ENCODE measurements at places on chromosomes 7 and 10.

DNA sequence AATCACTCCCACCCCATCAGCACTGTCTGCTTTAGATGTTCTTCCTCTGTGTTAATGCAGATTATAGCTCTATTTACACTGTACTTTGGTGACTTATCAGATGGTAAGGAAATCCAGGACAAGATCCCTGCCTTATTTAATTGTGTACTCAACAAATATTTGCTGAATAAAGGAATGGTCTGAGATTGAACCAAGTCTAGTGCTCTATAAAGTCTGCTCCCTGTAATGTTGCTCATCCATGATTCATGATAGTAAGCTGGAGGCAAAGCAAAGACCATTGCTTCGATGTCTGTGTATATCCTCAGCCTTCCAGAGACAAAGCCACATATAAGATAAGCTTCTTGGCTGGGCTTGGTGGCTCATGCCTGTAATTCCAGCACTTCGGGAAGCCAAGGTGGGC is 33.5 kb downstream of the PLCE1 start:
- DNase-seq: no peak

DNA sequence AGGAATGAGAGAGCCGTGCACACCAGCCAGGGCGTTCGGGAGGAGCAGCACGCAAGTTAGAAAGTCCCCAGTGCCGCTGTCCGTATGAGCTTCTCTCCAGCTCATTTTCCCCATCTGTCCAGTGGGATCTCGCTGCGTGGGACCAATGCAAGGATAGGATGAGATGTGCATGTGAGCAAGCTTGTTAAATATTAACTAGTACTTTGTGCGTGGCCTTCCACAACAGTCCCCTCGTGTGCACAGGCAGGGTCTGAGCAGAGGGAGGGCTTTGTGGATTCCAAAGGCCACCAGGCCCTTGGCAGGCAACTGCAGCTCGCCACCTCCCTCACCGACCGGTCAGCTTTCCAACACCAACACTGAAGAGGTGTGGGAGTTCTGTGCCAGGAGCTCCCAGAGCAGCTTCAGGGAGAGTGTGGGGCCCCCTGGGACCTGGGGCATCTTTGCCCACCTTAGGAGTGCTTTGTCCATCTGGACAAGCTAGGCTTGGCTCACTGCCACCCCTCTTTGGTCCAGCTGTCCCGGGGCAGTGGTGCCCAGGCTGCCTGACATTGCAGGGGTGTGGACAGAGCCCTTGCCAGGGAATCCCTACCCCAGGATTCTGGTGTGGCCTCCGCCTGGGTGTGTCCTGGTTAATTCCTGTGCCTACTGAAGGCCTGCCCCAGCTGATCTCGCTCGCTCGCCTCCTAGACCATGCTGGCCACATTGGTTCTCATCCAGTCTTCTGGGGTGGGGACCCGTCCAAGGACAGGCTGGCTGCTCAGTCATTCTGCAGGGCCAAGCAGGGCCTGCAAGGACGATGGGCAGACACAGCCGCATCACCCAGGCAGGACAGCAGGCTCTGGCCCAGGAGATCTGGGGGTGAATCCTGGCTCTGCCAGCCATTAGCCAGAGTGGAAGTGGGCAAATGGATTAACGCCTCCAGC is 5.3 kb downstream of the FAM20C start:
- no peak for DNase-seq

- DNase-seq: no peak
Measured at GRCh38 chr10:51445588-51445987, 253.8 kb downstream of the CSTF2T start.

- DNase-seq: no peak
Measured at GRCh38 chr10:11756766-11757315, 14.7 kb downstream of the ECHDC3 start.

- DNase-seq: no peak
Measured at GRCh38 chr10:128245026-128245425, 118.8 kb upstream of the MKI67 start.

DNA sequence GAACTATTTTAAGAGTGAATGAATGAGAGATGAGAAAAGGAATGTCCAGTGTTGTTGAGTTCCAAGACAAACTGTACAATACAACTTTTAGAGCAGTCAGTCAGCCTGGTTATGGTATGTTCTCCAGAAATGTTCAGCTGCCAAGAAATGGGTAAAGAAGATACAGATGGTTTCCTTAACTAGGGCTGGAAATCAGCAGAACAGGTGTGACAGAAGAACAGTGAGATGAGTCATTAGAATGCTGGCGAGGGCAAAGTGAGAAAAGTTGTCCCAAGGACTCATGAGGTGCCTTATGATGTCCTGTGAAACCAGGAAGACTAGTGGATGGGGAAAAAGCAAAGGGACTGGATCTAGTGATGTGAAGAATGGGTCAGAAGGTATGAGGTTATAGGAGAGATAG is 20.8 kb upstream of the SEPTIN7 start:
- DNase-seq: no peak

DNA sequence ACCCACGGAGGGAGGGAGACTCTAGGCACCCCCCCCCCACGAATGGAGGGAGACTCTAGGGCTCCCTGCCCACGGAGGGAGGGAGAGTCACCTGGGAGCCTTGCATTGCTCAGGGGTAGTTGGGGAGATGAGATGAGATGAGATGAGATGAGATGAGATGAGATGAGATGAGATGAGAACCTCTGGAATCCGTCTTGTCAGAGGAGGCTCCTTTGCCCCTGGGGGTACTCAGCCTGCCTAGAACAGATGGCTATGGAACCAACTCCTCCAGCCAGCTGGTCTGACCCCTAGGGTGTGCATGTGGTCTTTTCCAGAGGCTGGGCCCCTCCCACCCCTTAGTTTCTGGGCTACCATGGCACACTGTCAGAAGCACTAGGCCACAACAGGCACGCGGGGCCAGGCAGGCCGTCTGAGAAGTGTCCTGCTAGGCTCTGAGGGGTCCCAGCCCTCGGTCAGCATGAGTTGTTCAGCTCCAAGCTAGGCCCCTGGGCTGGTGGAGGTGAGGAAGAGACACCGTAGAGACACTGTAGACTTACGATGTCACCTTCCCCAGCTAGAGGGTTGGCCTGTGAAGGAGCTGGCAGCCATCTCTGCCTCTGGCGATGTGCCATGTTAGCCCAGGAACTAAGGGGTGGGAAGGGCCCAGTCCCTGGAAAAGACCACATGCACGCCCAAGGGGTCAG is 8.8 kb downstream of the TSPAN15 start:
- no peak for DNase-seq

- no peak for DNase-seq
Measured at GRCh38 chr7:105462765-105463420, 59.2 kb downstream of the PUS7 start.

DNA sequence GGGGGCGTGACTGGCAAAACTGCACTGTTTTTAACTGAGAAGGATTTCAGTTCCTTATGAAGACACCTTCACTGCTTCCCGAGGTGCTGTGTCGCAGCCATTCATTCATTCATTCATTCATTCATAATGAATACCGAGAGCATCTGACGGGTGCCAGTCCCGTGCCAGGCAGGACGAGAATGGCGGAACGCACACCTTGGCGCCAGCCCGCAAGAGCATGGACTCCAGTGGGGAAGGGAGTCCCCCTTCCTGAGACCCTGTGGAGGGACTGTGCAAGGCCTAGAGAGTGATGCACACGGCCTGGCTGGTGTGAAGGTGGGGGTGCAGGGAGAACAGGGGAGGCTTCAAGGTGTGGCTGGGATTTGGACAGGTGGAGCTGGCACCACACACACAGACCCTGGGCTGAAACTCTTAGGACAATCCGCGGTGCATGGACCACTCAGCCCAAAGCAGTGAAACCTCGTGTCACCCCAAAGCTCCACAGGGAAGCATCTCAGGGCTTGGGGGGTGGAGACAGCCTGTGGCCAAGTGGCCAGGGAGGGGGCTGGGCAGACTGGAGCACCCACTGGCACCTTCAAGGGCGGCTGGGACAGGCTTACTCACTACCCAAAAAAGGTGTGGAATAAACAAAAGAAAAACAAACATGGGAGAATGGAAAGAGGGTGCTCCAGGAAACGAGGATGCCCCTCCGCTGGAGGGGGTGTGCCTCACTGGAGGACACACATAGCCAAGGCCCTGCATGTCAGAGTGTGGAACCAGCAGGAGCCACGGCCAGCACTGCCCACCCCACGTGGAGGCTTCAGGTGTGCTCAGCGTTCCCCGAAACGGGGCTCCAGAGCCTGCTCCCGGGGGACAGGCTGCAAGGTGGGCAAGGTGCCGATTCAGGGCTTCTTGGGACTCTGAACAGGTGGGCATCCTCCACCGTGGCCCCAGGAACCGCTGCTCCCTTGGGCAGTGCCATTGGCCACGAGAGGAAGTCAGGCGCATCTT is 37.7 kb downstream of the EBF3 start:
- DNase-seq: no peak

- no peak for DNase-seq
Measured at GRCh38 chr7:5005066-5005465, 40.6 kb upstream of the RBAK start.

GRCh38 chr10:60521974-60522405 is 132.3 kb upstream of the ANK3 start:
- DNase-seq: no peak

- no peak for DNase-seq
Measured at GRCh38 chr7:159056737-159057136, 87.9 kb downstream of the VIPR2 start.

- no peak for DNase-seq
Measured at GRCh38 chr10:60043561-60044241, 137.3 kb upstream of the CCDC6 start.

DNA sequence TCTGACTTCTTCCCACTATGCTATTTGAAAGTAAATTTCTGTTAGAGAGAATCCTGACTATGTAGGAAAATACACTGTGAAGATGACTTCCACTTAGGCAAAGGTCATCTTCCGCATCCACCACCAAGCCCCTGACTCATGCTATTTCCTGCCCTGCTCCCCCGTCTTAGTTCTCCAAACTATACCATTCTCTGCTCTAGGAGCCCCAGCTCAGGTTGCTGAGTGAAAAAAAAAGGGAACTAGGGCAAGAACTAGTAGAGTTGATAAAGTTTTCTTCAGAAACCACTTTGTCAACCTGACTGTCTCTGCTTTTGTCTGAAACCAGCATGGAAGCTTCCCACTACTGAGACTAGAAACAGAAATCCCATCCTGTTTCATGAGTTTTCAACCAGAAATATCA is 96.9 kb downstream of the EVX1 start:
- DNase-seq: no peak

GRCh38 chr7:27064159-27064558 is 31.6 kb downstream of the HOXA1 start:
- DNase-seq: no peak

GRCh38 chr7:94060752-94061151 is 56.6 kb upstream of the BET1 start:
- no peak for DNase-seq

- DNase-seq: no peak
Measured at GRCh38 chr7:85765698-85766298, 578.9 kb upstream of the SEMA3D start.

GRCh38 chr7:107581387-107582013 is 1.5 kb downstream of the BCAP29 start:
- no peak for DNase-seq

- no peak for DNase-seq
Measured at GRCh38 chr7:9125246-9125645, 691.8 kb downstream of the NXPH1 start.

- no peak for DNase-seq
Measured at GRCh38 chr10:93568105-93568390, 1.6 kb downstream of the FFAR4 start.

DNA sequence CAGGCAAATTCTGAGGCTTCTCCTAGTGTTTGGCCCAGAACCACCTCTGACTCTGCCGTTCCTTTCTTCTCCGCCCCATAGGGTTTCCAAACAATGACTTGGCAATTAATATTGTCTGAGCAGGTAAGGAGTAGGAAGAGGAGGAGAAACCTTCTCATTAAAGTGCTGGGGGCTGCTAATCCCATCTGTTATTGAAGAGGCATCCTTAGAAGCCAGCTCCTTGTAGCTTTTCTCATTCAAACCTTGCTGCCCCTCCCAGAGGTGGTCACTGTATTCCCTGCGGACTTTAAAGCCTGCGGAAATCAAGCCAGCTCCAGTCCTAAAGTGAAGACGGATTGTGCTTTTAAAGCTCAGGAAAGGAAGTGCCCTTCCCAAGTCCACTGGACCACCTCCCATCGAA is 1.4 kb upstream of the NKX1-2 start:
- DNase-seq: no peak

GRCh38 chr7:45435846-45436245 is 138.3 kb upstream of the ADCY1 start:
- DNase-seq: no peak

DNA sequence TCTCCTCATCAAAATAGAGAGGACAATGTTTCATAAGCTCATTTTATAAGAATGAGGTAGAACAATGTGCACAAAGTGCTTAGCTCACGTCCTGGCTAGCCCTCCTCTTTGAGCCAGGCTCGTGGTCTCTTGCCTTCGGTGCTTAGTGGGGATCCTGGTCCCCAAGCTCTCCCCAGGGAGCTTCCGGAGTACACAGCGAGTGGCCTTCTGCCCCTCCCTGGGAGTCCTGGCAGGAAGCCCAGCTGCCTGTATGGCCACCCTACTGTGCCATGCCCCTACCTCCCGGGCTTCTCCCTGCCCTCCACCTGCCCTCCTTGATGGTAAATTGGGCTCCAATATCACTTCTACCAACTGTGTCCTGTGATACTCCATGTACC is 868 bp downstream of the MYO1G start:
- no peak for DNase-seq

DNA sequence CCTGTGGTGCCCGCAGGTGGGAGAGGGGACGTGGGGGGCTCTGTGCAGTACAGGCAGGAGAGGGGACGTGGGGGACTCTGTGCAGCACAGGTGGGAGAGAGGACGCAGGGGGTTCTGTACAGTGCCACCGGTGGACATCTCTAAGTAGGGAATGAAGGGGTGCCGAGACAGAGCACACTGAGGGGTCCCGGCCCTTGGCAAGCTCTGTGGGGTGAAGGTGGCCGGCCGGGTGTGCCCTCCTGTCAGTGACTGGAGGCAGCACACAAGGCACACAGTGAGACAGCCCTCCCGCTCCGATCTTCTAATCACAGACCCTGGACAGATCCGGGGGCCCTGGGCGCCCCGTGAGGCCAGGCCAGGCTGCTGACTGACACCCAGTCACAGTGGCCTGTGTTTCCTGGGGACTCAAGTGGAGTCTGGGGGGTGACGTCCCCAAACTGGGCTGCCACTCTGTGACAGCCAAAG is 11.2 kb downstream of the GPR146 start:
- DNase-seq: no peak

DNA sequence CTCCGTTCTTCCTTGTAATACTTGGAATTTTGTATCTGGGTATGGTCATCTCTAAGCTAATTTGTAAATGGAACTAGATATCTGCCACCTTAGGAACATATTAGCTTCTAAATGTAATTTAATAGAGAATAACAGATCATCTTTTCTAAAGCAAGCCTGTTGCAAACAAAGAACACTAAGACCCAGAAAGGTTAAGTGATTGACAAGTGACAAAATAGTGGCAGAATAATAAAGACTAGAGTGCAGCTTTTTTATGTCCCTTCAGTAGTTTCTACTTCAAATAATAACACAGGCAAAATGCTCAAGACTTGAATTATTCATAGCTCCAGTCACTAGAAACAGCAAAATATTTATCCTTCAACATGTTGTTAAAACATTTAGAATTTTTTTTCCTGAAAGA is 91.7 kb downstream of the MET start:
- no peak for DNase-seq

GRCh38 chr7:106101726-106102125 is 10.4 kb downstream of the SYPL1 start:
- DNase-seq: no peak
